ENCODE measurements at places on chromosomes 5 and 9.

- no peak for DNase-seq
Measured at GRCh38 chr5:16378762-16379161, 86.8 kb downstream of the ZNF622 start.

DNA sequence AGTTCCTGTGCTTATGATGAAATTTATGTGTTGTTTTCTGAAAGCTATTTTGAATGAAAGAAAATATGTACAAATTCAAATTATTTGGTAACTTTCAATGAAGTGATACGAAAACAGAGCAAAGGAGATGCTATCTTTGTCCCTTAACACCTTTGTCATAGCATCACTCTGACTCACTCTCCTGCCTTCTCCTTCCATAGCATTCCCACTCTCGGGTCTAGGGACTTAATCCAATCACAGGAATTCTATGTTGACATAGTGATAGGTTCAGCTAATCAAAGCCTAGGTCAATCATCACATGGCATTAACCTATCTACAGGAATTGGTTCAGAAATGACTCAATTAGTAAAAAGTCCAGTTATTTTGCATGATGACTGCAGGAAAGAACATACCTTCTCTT lies 464.7 kb upstream of the RORB start:
- DNase-seq: no peak

GRCh38 chr5:96582343-96582742 lies 79.8 kb upstream of the CAST start:
- DNase-seq: no peak

- no peak for DNase-seq
Measured at GRCh38 chr5:115458003-115458409, 86.6 kb downstream of the FEM1C start.

DNA sequence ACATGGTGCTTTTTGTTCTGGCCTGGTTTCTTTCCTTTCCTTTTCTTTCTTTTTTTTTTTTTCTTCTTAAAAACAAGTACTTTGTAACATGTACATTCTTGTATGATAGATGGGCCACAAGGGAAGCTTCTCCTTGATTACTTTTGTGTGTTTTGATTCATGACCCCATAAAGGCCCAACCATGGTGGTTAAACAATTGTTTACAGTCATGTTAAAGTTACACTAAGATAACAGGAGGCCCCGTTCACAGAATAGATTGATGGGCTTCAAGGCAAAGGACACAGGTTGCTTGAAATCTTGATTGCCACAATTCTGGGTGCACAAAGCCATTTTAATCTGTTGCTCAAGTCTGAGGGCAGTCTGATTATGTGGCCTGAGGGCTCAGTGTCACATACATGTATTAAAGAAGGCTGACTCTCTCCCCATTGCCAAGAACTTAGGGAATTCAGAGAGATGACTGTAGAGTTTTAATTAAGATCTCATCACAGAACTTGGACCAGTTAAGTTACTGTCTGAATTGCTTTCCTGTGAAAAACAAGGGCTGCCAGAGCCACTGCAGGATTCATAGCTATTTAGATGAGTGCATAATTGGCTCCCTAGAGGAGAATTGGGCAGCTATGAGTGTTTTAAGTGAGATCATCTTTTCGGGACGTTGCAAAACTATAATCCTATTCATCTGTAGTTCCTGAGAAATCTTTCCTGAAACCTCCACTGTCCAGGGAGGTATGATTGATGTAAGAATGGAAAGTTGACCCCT lies 163.4 kb downstream of the TLE4 start:
- no peak for DNase-seq
